ENCODE measurements at places on chromosomes 11 and 22.
A peak's percentile ranks its signal among the peaks of the same experiment; 100 is the strongest.

- no peak for DNase-seq
These were observed 18.9 kb upstream of the RFPL3 start for GRCh38 chr22:32338757-32339156.

DNA sequence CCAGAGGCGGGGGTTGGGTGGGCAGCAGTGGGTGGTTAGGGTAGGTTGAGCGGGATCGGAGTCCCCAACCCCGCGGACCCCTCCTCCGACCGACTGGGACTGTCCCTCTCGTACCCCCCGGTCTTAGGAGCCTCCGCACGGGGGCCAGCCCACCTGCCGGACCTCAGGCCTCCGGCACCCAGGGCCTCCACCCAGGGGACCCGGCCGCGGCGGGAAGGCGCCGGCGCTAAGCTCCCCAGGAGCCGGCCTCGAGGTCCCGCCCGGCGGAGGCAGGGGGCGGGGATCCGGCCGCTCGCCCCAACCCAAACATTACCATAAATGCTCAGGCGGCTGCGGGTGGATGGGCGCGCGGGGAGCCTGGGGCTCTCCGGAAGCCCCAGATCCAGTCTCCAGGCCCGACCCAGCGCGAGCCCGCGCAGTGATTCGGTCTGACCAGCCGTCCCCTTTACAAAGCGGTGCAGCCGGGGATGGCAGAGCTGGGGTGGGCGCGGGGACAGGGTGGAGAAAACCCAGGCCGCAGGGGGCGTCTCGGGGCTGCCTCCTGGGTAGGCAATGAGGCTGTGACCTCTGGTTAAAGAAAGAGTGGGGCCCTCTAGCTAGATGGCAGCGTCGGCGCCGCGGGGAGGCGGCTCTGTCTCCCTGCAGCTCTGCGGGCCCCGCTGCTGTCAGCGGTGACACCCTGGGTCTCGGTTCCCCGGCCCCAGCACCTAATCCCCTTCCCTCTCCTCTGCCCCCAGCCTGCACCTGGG, 4.0 kb upstream of the MCAM start:
- DNase-seq, result peak; percentile 82

DNA sequence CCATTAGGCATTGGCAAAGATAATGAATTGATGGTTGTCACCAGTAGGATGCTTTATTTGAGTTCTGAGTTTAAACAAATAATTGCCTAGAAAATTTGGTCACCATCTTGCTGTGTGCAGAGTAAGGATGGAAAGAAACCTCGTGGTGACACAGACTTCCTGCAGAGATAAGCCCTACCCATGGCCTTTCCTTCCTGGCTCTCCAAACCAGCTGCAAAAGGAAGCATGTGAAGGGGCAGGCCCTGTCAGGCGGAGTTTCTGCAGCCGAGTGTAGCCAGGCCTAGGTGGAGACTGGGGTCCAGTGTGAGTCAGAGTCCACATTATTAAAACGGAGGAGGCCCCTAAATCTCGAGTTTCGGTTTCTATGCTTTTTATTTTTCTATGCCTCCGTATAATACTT, 83.1 kb upstream of the ADSL start:
- no peak for DNase-seq

DNA sequence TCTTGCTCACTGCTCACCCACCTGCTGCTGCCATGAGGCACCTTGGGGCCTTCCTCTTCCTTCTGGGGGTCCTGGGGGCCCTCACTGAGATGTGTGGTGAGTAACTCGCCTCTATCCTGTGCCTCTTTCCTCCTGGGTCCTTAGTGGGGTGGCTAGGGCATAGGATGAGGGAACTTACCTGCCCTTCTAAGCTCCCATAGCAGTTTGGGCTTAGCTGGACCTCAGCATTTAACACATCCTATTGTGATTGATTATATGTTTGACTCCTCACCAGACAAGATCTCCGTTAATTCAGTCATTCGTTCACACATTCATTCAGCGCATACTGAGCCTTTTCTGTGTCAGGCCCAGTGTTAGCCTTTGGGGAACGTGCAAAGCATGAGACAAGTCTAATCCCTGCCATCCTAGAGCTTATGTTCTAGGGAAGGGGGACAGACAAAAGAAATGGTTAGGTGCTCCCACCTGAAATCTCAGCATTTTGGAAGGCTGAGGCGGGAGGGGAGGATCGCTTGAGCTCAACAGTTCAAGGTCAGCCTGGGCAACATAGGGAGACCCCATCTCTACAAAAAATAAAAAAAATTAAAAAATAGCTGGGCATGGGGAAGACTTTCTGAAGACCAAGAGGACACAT, 441 bp downstream of the TCN2 start:
- DNase-seq, result no peak

- DNase-seq, result no peak
These were observed 891.2 kb downstream of the KCNA4 start for GRCh38 chr11:29125606-29126005.

- DNase-seq, result no peak
These were observed 13.2 kb downstream of the NAA40 start for GRCh38 chr11:63951779-63952536.

DNA sequence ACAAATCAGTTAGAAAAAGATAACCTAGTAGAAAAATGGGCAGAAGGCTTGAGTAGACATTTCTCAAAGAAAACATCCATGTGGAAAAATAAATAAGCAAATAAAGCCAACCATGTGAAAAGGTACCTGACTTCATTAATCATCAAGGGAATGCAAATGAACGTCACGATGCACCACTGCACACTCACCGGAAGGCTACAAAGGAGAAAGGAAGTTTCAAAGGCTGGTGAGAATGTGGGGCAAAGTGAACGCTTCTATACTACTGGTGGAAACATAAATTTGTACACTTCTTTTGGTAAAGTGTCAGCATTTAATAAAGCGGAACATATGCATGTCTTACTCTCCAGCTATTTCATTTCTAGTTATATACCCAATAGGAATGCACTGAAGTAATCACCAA, 166.8 kb downstream of the CSNK2A3 start:
- no peak for DNase-seq

GRCh38 chr22:47035425-47035881, 273.0 kb downstream of the TBC1D22A start:
- DNase-seq, result no peak

GRCh38 chr11:117606211-117606610, 190.8 kb downstream of the DSCAML1 start:
- DNase-seq, result peak; percentile 69

DNA sequence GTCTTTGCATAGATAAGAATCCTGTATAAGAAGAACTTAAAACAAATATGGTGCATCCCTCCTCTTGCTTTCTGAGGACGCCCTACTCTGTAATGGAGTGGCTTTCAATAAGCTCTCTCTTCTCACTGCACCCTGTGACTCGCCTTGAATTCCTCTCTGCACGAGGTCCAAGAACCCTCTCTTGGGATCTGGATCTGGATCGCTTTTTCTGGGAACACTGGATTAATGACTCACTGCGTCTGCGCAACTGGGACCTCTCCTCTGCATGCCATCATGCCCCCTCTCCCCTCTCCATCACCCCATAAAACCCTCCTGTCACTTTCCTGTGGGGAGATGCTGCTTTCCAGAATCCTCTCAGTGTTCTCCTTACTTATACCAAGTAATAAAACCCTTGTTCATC, 15.1 kb upstream of the CABP2 start:
- DNase-seq, result no peak

DNA sequence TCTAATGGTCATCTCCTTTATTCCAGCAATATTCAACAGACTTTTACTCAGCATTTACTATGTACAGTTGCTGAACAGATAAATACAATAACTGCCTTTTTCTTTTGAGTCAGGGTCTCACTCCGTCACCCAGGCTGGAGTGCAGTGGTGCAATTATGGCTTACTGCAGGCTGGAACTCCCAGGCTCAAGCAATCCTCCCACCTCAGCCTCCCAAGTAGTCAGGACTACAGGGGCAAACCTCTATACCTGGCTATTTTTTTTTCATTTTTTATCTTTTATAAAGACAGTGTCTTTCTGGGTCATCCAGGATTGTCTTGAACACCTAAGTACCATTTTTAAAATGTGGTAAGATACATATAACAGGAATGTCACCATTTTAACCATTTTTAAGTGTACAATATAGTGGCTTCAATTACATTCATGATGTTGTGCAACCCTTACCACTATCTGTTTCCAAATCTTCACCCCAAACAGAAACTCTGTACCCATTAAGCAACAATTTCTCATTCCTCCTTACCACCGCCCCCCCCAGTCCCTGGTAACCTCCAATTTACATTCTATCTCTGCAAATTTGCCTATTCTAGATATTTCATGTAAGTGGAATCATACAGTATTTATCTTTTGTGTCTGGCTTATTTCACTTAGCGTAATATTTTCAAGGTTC, 67.8 kb downstream of the MIAT start:
- no peak for DNase-seq

GRCh38 chr22:47204002-47204979, 441.8 kb downstream of the TBC1D22A start:
- DNase-seq, result no peak

DNA sequence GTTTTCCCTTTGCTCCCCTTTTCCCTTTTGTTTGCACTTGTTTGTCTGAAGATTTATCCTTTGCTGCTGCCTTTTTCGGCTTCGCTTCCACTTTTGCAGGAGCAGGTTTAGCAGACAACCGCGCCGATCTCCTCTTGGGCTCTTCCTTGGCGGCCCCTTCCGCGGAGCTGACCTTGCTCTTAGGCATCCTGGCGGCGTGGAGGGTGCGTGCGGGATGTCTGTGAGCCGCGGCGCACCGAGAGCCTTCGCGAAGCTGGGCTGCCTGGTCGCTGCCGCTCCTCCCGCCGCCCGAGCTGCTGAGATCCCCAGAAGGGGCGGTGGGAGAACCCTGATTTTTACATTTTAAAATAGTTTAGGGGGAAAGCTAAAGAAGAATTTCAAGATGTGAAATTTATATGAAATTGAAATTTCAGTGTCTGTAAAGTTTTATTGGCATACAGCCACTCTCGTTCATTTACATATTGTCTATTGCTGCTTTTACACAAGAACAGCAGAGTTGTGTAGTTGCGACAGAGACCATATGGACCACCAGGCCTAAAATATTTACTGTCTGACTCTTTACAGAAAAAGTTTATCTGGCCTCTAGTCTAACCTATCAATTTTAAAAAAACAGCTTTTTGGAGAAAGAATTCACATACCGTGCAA, 105.2 kb upstream of the RRM1 start:
- no peak for DNase-seq

DNA sequence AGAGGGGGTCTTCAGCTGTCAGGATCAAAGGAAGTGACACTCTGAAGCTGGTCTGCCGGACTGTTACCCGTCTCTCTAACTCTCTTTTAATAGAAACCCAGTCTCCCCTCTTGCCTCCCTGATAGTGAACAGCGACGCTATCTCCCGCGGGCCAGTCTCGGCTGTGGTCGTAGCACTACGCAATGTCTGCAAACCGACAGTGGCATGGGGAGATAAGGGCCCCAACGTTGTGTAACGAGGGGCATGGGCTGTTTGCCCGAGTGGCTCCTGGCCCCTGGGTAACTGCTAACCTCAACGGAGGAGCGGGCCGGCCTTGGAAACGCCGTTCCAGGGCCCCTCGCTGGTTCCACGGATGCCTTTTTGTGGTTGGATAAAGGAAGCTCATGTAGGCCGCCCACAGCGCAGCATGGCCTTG, 23.3 kb downstream of the ZBTB16 start:
- DNase-seq, result no peak

DNA sequence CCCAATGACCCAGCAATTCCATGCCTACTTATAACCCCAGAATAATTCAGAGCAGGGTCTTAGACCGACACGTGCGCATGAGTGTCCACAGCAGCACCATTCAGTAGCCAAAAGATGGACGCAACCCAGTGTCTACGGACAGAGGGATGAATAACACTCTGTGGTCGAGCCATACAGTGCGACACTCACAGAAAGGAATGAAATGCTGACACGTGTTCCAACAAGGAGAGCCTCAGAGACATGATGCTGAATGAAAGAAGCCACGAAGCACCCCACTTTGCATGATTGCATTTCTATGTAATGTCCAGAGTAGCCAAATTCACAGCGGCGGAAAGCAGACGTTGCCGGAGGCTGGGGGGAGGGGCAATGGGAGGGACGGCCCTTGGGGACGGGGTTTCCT, 134.4 kb downstream of the CTTN start:
- DNase-seq, result no peak

DNA sequence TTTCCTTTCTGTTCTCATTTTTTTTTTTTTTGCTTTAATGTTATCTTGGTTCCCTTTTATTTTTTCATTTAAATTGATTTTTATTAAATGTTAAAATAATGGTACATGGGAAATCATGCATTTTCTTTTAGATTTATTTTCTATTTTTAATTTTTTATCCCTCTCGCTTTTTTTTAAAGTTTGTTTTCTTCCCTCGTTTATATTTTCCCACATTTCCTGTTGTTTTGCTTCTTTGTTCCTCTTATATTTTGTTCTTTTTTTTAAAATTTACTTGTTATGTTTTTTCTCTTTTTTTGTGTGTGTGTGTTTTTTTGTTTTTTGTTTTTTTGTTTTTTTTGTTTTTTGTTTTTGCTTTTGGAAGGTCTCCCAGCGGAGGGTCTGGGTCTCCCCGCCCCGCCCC, 34.9 kb upstream of the EIF3D start:
- no peak for DNase-seq

- no peak for DNase-seq
These were observed 3.4 kb downstream of the MRPL16 start for GRCh38 chr11:59807047-59807610.

DNA sequence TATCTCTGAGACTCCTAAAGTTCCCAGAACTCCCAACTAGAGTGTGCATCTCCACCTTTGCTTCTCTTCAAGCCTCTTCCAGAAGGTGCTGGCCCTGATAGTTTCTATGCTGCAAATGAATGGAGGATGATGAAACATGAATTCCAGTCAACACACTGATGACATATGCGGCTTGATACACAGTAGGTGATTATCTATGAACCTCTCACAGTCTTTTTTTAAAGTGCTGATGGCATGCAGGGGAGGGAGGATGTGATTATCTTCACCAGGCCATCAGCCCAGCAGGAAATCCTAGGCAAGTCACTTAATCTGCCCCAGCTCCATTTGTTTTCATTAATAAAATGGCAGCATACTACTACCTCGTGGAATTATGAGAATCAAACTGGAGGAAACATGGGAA, 548.5 kb downstream of the SOX6 start:
- no peak for DNase-seq

Data from NCI-H146 (cell line).